ENCODE measurements at places on chromosomes 3 and 15. TPM values are rescaled to one million over a fixed set of nuclear protein-coding genes. Genes with fewer than 3 reads are reported as not detected.

H1-8 gene
- not detected for total RNA-seq

PLAAT1 gene
- total RNA-seq: 8.1 TPM

- no peak for DNase-seq
These were observed 66.6 kb upstream of the TGFBR2 start for GRCh38 chr3:30539772-30540171.

DNA sequence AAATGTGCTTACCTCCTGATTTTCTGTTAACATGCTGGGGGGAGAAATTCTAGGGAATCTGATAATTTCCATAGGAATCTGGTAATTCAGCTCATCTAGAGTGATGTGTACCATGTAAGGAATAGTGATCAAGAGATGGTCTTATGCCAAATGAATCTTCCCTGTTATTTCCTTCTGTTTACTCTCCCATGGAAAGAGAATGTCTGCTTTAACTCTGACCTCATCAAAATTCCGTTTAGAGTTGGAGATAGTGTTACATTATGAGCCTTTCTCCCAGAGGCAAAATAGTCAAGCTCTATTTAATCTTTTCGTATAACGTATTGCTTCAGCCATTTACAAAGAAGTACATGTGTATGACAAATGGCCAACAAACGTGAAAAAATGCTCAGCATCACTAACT lies 76.6 kb downstream of the ARHGEF26 start:
- no peak for DNase-seq

CHRNA5 gene
- 4.8 TPM for total RNA-seq

- DNase-seq: no peak
These were observed 44.2 kb upstream of the STT3B start for GRCh38 chr3:31488475-31489017.

GRCh38 chr15:43974852-43975251 lies 148.1 kb downstream of the WDR76 start:
- DNase-seq: no peak

- DNase-seq: no peak
These were observed 51.6 kb upstream of the ABHD17C start for GRCh38 chr15:80643431-80643951.

GLDN gene
- total RNA-seq: 2.3 TPM

DNA sequence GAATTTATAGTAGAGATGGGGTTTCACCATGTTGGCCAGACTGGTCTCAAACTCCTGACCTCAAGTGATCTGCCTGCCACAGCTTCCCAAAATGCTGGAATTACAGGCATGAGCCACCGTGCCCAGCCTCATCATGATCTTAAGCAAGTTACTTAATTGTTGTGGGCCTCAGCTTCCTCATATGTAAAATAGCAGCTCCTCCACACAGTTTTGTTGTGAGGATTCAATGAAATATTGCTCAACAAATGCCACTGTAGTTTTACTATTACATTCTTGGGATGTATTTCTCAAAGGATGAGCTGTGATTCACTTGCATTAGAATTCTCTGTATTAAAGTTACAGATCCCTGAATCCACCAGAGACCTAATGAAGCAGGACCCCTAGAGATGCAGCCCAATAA lies 168.8 kb downstream of the ADAMTS9 start:
- no peak for DNase-seq

- no peak for DNase-seq
These were observed 95.4 kb upstream of the KCNAB1 start for GRCh38 chr3:156024904-156025533.

GRCh38 chr3:187840856-187841255 lies 95.6 kb upstream of the BCL6 start:
- no peak for DNase-seq

- no peak for DNase-seq
These were observed 942.5 kb downstream of the ROBO1 start for GRCh38 chr3:78825118-78825857.

DNA sequence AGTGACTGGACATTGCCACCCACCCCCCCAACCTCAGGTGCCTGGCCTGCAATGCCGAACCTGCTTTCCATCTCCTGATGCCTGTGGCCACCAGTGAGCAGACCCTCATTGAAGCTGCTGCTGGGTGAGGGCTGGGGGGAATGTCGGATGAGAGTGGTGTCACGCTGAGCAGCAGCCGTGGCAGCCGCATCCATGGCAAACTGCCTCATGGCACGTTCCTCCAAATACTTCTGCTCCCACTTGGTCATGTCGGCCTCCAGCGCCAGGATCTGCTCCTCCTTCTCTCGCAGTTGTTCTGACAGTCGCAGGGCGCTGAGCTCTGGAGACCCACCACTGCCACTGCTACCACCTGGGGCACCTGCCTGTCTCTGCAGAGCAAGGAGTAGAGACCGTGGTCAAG lies 14.2 kb downstream of the AMOTL2 start:
- no peak for DNase-seq

CKMT1B gene
- total RNA-seq: 6.7 TPM

- DNase-seq: no peak
These were observed 69.0 kb downstream of the UBE2E2 start for GRCh38 chr3:23271876-23272741.

KLF15 gene
- 2.8 TPM for total RNA-seq

RHCG gene
- total RNA-seq: 2.7 TPM

TMEM40 gene
- not detected for total RNA-seq

GRCh38 chr15:93028632-93029213 lies 60.3 kb downstream of the RGMA start:
- peak; percentile 81 for DNase-seq

GRCh38 chr15:82040862-82041261 lies 5.0 kb downstream of the MEX3B start:
- no peak for DNase-seq

- DNase-seq: no peak
These were observed 11.3 kb upstream of the MYZAP start for GRCh38 chr15:57580428-57580827.

MCTP2 gene
- 0.62 TPM for total RNA-seq

DNA sequence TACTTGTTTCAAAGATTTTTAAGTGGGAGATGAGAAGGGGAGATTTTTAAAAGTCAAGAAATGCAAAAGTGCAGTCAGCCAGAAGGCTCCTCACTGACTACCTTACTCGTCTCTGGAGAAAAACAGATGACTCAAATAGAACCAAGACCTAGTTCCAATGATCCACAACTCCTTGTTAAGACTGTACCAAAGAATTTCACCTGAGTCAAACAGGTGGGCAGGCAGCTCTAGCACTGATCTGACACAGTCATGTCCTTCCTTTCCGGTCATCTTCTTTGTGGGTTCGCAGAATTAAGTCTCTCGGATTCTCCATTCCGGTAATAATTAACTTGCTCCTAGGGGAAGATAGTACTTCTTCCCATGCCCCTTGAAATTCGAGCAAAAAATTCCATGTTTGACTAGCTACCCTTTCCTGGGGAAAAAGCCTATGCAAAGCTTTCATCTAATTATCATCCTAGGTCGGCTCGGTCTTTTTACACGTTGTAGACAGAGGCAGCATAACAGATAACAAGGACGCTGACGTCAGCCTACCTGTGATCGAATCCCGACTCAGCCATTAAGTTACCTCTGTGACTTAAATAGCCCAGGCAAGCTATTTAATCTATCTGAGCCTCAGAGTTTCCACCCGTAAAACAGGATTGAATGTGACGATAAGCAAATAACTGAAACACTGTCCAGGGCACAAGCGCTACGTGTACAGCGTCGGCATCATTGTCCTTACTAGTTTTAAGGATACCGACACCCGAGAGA lies 758 bp downstream of the SELENOK start:
- no peak for DNase-seq

GRCh38 chr3:98556164-98557130 lies 24.7 kb downstream of the GPR15 start:
- DNase-seq: no peak

DNA sequence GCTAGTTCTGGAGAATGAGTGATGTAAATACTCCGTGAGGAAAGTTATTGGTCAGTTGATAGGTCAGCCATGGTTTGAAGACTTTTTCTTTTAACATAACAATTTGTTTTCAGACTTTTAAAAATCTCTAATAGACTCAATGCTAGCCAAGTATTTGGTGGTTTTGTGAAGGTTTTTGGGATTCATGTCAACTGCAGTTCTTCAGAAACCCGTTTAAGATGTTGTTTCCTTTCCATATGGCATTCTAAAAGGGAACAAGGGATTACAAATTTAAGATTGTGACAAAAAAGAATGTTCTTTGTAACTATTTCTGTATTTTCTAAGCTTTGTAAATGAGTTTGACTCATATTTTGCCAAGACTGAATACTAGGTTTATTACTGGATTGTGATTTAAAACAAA lies 281.7 kb upstream of the COL8A1 start:
- no peak for DNase-seq

All from occipital lobe (tissue), 3 donors.